ENCODE measurements at places on chromosomes 4 and X.

DNA sequence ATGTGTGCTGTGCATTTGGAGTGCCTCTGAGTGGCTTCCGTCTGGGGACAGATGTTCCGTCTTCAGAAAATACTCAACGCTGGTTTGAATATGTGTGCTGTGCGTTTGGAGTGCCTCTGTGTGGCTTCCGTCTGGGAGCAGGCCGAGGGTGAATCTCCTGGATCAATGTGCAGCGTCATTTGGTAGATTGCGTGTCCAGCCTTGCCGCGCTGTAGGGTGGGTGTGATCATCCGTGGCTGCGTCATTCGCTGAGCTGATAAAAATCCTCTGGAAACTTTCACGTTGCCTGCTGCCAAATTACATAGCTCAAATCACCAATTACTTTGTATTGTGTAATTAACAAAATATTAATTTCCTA, 12.1 kb downstream of the UVSSA start:
- no peak for DNase-seq

GRCh38 chrX:78181307-78181706, 41.9 kb upstream of the TAF9B start:
- DNase-seq = no peak

- DNase-seq = no peak
These were observed 51.0 kb downstream of the KDR start for GRCh38 chr4:55074386-55074785.

DNA sequence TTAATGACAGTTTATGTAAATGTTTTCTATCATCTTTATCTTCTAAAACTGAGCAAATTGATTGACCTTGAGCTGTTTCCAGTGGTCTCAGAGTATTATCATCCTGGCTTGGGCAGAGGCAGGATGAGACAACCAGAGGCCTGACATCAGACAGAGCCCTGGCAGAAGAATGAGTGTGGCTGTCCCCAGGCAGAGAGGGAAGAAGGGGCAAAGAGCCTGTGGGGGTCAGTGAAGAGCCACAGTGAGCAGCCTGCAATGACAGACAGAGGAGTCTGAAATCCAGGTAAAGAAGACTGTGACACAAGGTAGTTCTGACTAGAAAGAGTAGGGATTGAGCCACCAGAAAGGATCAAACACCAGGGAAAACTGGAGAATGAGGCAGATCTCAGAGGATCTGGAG, 182.4 kb upstream of the ARSJ start:
- DNase-seq = no peak

GRCh38 chr4:140153718-140154571, at the start of gene MAML3:
Gene MAML3 (minus strand): TSS chr4:140154184. CDS start chr4:140153327, 857 bp downstream.
- DNase-seq = peak; percentile 90

GRCh38 chr4:130468340-130468739, 1372.4 kb downstream of the C4orf33 start:
- DNase-seq = no peak
